Nucleus accumbens (tissue), 56 donors: ENCODE measurements at places on chromosomes 3 and 15.
A peak's percentile ranks its signal among the peaks of the same experiment; 100 is the strongest.

DNA sequence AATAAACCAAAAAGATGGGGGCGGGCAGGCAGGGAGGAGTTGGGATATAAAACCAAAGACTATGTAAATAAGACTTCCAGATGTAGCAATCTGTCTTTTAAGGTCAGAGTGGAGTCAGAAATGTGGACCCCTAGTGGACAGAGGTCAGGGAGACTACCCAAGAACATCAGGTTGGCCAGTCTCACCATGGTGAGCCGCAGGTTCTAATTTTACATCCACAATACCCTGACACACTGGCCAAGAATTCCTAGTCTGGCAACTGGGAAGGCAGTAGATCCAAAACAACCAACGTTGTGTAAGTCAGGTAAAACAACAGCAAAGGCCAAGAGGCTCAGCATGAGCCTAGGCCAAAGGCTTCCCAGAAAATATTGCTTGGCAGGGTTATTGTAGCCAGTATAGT, 203.4 kb downstream of the FOXP1 start:
- no peak for DNase-seq

GRCh38 chr3:30646181-30646876, 39.9 kb downstream of the TGFBR2 start:
- no peak for DNase-seq

DNA sequence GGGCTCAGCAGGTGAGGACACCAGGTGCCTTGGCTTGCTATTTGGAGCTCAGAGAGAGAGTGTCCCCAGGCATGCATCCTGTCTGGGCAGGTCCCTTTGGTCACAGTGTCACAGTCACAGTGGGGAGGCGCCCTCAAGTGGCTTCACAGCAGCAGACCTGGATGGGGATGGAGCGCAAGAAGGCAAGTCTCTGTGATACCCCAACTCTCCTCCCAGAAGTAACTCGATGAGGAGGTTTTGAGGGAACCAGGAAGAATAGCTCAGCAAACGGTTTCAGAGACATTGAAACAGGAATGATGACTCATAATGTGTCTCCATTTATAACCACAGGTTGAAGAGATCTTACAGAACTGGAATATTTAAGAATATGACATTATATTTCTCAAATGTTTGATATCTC, 66.5 kb upstream of the SH3GL3 start:
- DNase-seq, result peak; percentile 70

DNA sequence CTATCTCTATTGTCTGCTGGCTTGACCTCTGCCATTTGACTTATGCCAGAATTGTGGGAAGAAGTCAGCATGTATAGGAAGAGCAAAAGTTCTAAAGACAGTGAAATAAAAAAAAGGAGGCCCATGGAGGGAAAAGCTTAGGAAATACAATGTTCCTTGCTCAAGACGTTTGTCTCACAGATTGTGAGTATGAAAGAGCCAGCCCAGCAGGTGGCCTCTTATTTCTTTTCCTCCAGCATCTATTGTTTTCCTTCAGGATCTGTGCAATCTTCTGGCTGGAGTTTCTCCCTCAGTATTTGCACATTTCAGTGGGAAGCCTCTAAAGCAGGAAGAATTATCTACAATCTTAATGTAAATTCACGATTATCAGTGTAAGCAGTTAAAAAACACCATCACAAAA, 43.7 kb downstream of the ZDHHC3 start:
- no peak for DNase-seq

DNA sequence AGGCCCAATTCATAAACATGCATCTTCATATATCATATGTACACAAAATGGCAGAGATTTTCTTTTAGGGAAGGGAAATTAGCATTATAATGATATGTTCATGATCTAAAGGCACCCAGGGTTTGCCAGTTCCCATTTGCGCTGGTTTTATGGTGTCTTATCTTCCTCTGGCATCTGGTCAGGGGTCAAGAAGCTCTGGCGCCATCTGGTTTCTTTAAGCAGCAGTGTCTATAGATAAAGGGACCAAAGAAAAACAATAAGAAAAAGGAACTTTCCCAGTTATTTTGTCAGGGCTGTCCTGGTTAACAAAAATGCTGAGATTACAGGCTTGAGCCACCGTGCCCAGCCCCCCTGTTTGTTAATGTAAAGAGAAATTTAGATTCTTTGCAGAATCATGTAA, 3.3 kb upstream of the DCP1A start:
- no peak for DNase-seq

GRCh38 chr3:38364721-38365400, 18.3 kb downstream of the XYLB start:
- no peak for DNase-seq

- peak; percentile 32 for DNase-seq
Measured at GRCh38 chr3:35664460-35664919, 25.2 kb downstream of the ARPP21 start.

DNA sequence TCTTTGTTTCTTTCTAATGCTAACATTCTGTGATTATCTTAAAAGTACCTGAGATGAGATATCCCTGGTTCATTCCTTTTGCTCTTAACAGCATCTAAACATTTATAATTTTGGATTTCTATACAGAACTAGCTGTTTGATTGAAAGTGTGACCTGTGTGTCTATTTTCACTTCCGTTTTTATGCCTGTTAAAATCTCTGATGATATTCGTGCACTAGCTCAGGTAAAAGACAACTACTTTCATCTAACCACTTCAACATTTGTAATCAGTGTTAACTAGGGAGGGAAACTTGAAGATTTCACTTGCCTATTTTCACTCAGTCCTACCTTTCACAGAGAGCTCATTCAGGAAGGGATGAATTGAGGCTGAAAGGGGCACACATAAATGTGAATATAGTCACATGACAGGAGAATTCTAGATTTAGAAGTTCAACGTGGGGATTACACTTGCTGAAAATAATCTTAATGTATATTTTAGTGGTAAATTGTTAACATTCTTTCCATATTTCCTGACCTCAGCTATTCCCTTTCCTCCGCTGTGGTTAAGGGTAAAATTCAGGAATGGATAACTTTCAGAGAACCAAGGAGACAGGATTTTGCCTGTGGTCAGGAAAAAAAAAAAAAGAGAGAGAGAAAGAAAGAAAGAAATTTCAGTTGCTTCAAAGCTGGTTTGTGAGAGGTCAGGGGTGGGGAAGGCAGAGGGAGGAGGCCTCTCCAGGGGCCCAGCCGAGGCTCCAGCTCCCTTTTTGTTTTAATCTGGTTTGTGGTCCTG, 159.8 kb upstream of the TSC22D2 start:
- no peak for DNase-seq

DNA sequence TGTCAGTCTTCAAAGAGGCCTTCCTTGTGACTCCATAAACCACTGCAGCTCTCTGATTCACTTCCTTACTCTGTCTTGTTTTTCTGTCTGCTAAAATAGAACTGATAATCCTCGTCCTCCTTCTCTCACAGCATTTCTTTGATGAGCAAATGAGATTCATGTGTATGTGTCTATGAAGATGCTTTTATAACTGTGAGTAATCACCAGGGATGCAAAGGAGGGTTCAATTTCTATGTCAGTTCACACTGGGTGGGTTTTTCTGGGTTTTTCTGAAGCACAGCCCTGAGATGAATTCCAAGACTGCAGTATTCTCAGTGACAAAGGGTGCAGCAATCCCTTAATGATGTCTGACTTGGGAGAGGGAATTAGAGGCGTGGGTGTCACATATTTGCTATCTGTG, 746.6 kb upstream of the CFAP20DC start:
- DNase-seq, result no peak

DNA sequence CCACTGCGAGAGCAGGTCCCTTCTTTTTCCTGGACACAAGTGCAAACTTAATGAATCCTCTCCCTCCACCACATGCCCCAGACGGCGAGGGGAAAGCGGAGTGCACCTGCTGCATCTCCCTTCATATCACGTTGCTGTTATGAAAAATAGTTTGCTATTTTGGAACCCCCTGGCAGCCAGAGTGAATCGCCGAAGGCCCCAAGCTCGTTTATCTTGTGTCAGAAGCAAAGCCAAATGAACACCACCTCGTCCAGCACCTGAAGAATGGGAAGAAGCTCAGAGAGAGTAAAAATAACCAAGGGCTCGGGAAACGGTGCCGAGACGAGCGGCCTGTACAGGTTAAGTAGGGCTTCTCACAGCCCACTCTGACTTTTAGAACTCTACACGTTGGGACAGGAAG, 394.6 kb upstream of the RORA start:
- DNase-seq, result no peak

- no peak for DNase-seq
Measured at GRCh38 chr3:51379746-51380455, 5.2 kb upstream of the MANF start.

- peak; percentile 87 for DNase-seq
Measured at GRCh38 chr3:120093911-120094775, at the start of gene GSK3B. GSK3B (minus strand) TSS chr3:120094447; CDS start chr3:120093434, 1,013 bp downstream.

- DNase-seq, result no peak
Measured at GRCh38 chr3:180188512-180189309, 152.0 kb upstream of the PEX5L start.

GRCh38 chr15:42069025-42069424, 25.3 kb downstream of the PLA2G4D start:
- DNase-seq, result no peak

- no peak for DNase-seq
Measured at GRCh38 chr3:178353006-178353694, 183.1 kb upstream of the KCNMB2 start.

GRCh38 chr3:120661106-120661905, 20.7 kb downstream of the HGD start:
- no peak for DNase-seq

- DNase-seq, result no peak
Measured at GRCh38 chr15:91257746-91258414, 157.8 kb downstream of the SV2B start.

DNA sequence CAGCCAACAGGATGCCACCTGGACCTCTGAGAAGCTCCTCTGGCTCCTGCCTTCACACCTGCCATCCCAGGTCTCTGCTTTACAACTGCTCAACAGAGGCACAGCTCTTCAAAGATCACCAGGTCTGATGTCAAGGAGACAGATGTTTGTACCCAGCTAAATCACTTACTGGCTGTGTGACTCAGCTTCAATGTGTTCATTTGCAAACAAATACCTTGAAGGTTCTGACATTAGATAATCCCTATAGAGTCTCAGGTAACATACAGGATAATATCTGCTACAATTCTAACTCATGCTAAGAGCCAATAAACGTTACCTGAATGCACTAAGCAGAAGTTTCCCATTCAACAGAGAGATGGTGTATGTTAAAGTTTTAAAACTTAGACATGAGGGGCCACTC, 163.4 kb upstream of the IGF1R start:
- DNase-seq, result no peak
